ENCODE measurements at places on chromosomes 3 and 15.

GRCh38 chr3:118116991-118117390 lies 917.7 kb downstream of the IGSF11 start:
- DNase-seq, result no peak

- no peak for DNase-seq
These were observed 48.2 kb downstream of the SYNM start for GRCh38 chr15:99153026-99153535.

DNA sequence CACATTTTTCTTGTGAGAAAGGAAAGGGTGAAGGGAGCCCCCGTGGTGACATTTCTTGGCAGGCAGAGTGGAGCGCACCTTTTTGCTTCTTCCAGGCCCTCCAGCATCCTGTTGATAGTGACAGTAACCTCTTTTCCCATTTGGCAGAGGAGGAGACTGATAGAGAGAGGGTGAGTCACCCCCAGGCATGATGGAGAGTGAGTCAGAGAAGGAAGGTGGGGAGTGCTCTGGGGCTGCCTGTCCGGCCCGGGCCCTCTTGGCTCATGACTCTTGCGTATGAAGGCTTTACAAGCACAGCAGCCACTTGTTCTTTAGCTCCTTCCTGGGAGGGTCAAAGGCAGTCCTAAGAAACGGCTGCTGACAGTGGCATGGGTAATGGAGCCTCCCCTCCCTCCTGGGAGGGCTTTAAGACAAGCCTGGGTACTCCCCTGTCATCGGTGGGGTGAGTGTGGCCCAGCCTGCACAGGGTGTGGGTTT lies 16.0 kb downstream of the ANKRD63 start:
- no peak for DNase-seq

GRCh38 chr15:87710406-87710805 lies 546.1 kb downstream of the NTRK3 start:
- DNase-seq, result no peak

DNA sequence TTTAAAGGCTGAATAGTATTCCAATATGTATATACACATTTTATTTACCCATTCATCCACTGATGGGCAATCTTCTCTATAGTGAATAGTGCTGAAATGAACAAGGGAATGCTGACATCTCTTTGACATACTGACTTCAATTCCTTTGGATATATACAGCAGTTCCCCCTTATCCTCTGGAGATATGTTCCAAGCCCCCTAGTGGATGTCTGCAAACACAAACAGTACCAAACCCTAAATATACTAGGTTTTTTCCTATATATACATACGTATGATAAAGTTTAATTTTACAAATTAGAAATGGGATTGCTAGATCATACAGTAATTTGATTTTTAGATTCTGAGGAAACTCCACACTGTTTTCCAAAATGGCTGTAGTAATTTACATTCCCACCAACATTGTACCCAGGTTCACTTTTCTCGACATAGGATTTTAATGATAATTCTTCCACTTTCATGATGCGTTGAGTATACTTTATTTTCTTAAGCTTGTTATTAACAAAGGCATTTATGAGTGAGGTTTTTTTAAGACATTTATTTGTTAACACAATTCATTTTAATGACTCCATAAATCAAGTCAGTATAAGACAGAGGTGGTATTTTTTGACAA lies 38.2 kb downstream of the VPS13C start:
- no peak for DNase-seq

DNA sequence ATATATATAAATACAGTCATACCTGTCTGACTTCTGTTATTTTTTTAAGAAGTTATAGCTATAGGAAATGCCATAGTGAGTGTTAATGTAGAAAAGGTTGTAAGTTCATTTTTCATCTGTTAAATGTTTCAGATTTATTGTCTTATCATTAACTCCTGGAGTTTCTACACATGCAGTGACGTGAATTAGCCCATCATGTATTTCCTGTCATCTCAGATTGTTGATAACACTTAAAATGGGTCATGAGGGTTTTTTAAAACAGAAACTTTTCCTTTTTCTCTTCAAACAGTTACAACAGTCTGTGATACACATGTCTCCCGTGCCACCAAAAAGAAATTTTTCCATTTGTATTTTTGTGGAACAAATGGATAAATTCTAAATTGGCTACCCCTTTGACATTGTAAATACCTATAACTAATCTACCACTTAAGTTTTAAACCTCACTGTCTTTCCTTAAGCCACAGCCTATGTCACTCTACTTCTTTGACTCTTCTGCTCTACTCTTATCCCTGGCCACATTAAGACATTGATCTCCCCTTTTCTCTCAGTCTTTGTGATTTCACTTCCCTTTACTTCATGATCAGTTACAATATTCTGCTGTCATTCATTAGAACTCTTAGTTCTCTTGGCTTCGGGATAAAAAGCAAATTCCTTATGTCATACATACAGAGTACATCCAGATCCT lies 89.1 kb downstream of the NEO1 start:
- DNase-seq, result no peak

DNA sequence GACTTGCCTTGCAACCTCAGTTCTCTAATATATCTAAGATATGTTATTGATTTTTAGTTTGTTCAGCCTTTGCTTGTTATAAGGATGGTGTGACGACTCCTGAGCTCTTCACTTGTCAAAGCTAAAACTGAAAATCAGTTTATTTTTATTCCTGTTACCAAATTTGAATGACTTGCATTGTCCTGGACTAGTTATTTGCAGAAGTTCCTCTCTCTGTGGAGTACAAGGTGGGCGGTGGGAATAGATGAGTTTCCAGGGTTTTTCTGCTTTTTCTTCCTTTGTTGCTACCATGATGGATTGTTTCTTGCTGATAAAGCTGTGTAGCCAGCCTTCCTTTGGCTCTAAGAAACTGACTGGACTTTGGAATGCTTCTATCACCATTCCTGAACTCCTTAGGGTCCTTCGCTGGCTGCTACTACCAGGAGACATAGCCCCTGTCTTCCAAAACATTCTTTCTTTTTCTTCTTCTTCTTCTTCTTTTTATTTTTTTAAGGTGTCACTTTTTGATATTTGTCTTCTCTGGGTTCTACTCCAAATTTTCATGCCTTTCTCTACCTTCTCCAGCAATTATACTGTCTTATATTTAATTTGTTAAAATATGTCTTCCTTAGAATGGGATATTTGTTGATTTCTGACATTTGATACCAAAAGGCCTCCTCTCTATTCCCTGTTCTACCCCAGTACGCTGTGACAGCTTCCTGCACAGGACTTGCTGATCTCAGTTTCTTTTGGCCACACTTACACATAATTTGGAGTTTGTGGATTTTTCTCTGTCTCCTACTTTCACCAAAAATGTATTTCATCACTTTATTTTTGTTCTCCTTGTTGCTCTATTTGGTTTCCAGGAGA lies 145.1 kb upstream of the THRB start:
- DNase-seq, result no peak

- DNase-seq, result no peak
These were observed 39.8 kb downstream of the ACSBG1 start for GRCh38 chr15:78194568-78194925.

DNA sequence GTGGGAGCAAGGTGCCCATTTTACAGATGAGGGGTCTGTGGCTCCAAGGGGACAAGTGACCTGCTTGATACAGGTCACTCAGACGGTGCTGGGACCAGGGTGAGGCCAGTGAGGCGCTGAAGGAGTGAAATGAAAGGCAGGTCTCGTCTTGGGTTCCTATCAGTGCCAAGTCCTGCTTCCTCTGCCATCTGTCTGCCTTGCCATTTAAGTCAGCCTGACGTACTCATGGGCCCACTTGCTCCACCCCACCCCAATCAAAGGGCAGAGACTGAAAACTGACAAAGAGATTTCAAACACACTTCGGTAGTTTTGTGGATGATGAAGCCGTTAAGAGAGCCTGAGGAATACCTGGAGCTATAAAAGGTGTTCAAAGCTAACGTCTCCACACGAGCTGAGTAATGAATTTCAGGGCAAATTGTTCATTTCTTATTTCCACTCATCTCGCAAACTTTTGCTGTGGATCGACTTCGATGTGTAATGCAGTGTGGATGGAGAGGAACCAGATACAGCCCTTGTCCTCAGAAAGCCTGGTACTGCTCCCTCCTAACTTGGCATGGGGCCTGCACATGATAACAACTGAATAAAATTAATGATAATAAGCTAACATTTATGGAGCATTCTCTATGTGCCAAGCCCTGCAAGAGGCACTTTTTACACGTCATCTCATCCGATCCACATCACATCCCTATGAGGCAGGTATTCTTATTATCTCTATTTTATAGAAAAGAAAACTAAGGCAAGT lies 36.6 kb downstream of the ATP2B2 start:
- no peak for DNase-seq

GRCh38 chr3:36182024-36182423 lies 198.3 kb upstream of the STAC start:
- no peak for DNase-seq

DNA sequence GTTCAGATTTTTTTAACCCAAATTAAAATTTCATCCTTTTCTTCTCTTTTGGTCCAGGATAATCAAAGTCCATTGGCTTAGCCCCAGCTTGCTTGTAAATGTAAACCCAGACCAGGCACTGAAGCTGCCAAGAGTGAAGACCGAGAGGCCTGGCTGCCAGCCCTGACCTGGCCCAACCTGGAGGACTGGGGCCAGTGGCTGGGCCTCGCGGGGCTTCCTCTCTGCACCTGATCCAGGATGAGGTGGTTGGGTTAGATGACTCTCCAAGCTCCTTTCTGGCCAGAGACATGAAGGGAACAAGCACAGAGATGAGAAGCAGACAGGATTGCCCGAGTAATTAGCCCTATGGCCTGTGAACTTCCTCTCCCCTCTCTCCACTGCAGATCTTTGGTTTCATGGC lies 50.6 kb downstream of the CMTM6 start:
- DNase-seq, result no peak

GRCh38 chr3:13088028-13089006 lies 15.1 kb upstream of the IQSEC1 start:
- DNase-seq, result no peak

DNA sequence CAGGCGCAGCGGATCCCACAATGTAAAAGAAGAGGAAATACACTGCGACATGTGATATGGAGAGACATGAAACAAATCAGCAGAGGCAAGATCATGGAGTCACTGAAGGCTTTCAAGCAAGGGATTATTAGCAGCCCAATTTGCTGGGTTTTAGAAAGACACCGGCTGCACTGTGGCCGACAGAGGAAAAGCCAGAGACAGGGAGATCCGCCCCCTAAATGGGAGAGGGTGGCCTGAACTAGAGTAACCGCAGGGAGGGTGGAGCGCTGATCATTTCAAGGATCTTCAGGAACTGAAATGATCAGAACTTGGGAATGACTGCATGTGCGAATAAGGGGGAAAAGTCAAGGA lies 612 bp upstream of the C15orf40 start:
- no peak for DNase-seq

DNA sequence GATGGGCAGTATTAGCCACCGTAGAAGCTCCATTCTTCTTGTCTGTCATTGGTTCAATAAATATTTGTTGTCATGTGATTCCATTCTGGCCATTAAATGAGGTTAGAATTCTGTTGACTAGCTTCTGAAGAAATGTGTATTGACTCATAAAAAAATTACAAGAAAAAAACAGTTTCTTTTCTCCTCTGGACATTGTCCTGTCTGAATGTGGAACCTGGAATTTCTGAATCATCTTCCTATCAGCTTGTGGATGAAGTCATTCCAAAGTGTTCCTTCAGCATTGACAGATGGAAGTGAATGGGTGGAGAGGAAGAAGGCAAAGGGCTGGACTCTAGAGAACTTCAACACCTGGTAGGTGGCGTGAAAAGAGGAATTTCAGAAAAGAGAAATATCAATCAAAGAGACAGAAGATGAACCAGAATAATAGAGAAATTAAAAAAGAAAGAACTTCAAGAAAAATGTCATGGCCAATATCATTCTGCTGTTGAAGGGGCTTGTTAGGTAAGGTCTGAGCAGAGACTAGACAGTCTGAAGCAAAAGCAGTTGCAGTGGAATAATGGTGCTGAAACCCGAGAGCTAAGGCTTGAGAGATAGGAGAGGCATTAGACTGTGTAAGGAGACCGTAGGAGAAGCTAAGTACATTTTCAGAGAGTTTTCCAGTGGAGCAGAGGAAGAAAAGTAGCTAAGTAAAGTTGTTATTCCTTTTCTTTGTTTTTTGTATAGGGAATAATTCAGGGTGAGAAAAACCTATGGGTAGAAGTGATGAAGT lies 806.6 kb downstream of the SQOR start:
- DNase-seq, result no peak

DNA sequence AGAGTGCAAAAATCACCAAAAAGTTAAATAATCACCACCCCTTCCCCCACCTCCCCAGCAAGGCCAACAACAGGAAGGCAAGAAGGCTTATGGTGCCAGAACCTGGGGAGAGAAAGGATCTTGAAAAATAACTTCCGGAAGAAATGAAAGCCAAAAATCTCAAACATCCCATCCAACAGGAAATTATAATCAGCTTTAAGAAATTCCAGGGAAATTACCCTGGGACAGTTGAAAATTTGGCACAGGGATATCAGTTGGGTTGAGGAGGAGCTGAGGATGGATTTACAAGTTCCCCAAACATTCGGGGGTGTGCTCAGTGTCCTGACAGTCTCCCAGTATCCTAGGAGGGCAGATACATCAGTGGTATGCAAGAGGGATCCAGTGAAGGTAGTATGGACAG lies 82.7 kb downstream of the POLR2M start:
- no peak for DNase-seq

All from effector CD8-positive, alpha-beta T cell (primary cell).